ENCODE measurements at places on chromosomes 16 and 17. TPM values are rescaled to one million over a fixed set of nuclear protein-coding genes. Genes with fewer than 3 reads are reported as not detected.
A peak's percentile ranks its signal among the peaks of the same experiment; 100 is the strongest.

- H3K36me3 ChIP-seq, result no peaks in the 10 kb centered on the region
- H3K27me3 ChIP-seq, result no peaks in the 10 kb centered on the region
- H3K27ac ChIP-seq, result no peak overlapping the region
- peak; percentile 65 for DNase-seq
Measured at GRCh38 chr17:30376621-30377452, 1.9 kb upstream of the CPD start.

GRCh38 chr16:4369007-4369733 lies 2.5 kb upstream of the VASN start:
- peaks cover 25% of the 10 kb centered on the region for H3K36me3 ChIP-seq
- no peak overlapping the region for H3K27ac ChIP-seq
- no peak for DNase-seq
- peaks cover 28% of the 10 kb centered on the region for H3K4me1 ChIP-seq

- peaks cover 2% of the 10 kb centered on the region for H3K4me1 ChIP-seq
- no peak overlapping the region for H3K4me3 ChIP-seq
- no peak overlapping the region for H3K27ac ChIP-seq
- H3K27me3 ChIP-seq, result no peaks in the 10 kb centered on the region
- no peaks in the 10 kb centered on the region for H3K36me3 ChIP-seq
- no peak for DNase-seq
Measured at GRCh38 chr16:4160658-4161430, 44.6 kb upstream of the ADCY9 start.

DNA sequence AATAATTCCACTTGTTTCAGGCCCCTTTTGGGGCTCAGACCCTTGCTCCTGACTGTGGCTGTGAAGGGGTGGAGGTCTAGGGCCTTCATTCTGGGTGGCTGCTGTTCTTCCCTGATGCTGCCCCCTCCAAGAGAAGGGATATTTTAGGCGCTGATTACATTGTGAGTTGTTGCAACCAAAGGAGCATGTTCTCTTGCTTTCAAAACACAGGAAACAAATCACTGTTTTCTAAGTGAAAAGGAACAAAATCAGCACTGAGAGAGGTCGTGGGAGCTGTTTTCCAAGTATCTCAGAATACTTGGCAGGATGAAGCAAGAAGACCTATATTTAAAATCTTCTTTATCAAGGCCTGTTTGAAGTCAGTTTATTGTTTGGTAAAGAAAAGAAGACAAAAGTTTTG lies 25.3 kb upstream of the SEC14L1 start:
- peaks cover 7% of the 10 kb centered on the region for H3K4me1 ChIP-seq
- no peak overlapping the region for H3K4me3 ChIP-seq
- no peak overlapping the region for H3K27ac ChIP-seq

The ASIC2 gene
- 9.3 TPM for polyA plus RNA-seq

Data from large intestine (tissue), 12 donors.